ENCODE measurements at places on chromosomes 16 and 17. TPM values are rescaled to one million over a fixed set of nuclear protein-coding genes. Genes with fewer than 3 reads are reported as not detected.

DNA sequence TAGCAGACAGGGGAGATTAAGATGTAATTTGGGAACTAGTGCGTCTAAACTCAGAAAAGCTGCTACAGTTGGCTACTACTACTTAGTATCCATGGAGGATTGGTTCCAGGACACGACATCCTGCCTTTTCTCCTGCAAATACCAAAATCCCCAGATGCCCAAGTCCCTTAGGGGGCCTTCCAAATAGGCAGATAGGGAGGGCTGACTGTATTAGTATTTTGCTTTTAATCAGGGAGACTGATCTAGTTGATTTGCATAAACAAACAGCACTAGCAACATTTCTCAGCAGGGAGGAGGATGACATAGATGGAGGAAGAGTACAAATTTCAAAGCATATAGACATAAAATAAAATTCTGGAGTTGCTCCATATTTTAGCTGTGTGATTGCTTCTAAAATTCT lies 621.6 kb upstream of the GOT2 start:
- DNase-seq, result no peak

DNA sequence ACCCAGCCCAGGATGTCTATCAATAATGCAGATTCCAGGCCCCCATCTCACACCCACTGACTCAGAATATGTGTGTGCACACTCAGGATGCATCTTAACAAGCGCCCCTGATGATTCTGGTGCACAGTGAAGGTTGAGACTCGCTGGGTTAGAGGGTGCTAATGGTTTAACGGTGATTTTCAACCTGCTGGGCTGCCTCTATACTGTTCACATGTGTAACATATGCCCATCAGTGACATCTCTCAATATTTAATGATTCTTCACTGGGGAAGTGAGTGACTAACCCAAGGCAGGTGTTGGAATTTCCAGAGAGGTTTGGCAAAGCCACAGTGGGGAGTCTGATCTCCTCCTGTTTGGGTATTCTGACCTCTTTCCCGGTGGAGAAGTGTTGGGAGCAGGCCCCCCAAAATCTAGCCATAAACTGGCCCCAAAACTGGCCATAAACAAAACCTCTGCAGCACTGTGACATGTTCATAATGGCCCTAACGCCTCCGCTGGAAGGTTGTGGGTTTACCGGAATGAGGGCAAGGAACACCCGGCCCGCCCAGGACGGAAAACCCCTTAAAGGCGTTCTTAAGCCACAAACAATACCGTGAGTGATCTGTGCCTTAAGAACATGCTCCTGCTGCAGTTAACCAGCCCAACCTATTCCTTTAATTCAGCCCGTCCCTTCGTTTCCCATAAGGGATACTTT lies 4.1 kb upstream of the DOC2B start:
- DNase-seq, result no peak

- no peak for DNase-seq
Measured at GRCh38 chr17:52606098-52606497, 447.6 kb upstream of the CA10 start.

- no peak for DNase-seq
Measured at GRCh38 chr17:40022961-40023541, 7.8 kb downstream of the CSF3 start.

DNA sequence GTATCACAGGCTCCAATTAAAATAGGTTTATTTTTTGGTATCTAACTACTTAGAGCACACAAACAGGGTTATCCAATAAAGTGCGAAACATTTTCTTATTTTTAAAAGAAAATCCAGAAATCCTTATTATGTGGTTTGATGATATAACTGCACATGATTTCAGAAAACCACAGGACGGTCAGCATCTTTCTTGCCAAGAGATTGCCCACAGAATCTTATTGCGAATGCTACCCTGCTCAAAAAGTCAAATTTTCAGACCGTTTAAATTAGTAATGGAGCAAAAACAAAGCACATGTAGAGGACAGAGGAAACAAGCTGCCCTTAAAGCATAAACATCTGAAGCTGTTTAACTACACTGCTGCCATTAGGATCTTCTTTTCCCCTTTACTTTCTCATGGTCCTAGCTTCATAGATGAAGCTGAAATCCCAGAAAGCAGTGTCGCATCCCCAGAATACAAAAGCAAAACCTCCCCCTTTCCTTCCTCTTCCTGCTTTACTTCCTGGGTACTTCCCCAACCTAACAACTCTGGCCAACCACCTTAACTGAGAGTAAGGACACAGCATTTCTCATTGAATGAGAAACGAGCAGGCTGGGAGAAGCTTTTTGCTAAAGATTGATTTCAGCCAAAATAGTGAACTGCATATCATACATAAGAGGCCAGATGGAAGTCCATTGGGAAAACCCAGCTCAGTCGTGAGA lies 43.7 kb downstream of the CMTM4 start:
- no peak for DNase-seq

GRCh38 chr16:56855946-56856345 lies 9.1 kb upstream of the SLC12A3 start:
- no peak for DNase-seq

DNA sequence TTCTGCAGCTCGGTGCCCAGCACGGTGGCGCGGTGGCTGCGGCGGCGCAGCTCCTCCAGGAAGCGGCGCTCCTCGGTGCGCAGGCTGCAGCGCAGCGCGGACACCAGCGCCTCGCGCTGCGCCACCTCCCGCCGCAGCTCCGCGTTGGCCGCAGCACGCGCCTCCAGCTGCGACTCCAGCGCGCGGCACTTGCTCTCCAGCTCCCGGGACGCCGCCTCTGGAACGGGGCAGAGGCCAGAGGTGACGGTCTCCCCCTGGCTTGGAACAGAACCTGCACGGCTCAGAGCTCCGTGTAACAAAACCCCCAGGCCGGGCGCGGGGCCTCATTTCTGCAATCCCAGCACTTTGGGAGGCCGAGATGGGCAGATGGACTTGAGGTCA lies 13.2 kb upstream of the CLUH start:
- DNase-seq, result no peak

Gene ITGAX
- total RNA-seq, result 2.5 TPM

GRCh38 chr17:61072648-61073047 lies 327.0 kb upstream of the TBX2 start:
- DNase-seq, result no peak

- DNase-seq, result no peak
Measured at GRCh38 chr17:4362141-4362540, 4.3 kb downstream of the UBE2G1 start.

DNA sequence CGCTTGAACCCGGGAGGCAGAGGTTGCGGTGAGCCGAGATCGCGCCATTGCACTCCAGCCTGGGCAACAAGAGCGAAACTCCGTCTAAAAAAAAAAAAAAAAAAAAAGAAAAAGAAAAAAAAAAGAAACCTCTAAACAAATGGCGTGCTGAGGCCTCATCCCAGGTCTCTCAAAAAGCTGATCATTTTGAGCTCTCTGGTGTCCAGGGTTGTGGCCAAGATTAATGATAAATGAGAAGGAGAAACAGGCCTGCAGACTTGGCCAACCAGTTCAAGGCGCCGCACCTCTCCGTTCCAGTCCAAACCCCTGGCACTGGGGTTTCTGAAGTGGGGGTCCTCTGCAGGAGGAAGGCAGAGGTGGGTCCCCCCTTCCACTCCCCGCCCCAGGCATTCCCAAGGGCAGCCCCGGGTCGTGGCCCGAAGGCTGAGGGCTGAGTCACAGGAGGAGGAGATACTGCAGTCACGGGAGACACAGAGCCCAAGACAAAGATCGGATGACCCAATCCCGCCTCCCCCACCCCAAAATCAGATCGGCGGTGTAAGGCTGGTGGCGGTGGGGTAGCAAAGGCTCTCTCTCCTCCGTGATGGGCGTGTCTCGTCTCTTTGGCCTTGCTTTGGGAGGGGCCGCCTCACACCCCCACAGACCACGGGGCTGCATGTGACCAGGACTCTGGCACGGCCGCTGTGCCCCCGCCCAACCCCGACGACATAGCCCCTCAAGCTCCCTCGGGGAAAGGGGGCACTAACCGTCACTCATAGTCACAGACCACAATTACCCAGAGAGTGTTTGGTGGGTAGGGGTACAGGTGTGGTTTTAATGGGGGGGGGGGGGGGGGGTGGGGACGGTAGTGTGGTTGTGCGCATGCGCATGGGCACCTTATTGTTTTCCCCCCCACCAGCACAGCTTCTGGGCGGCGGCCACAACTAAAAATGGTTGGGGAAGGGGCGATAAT lies 1.1 kb downstream of the VAT1 start:
- DNase-seq, result no peak

- DNase-seq, result no peak
Measured at GRCh38 chr16:3532741-3533140, 31.9 kb downstream of the CLUAP1 start.

DNA sequence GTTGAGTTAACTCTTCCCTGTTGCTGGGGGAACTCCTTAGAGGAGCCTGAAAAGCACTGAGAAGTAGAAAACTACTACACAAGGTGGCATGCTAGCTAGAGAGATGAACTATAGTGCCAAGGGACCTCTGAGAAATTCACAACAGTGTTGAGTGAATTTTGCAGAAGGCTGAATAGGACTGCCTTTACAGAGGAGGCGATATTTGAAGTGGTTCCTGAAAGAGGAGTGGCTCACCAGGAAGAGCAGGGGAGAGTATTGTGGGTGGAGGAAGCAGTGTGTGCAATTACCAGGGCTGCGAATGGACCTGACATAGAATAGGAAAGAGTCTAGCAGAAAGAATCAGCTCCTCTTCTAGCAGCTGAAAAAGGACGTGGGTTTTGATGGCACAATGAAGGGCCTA lies 66.4 kb downstream of the CDK5R1 start:
- DNase-seq, result no peak

Gene CDRT15L2
- total RNA-seq, result not detected

GRCh38 chr17:28554565-28554964 lies 2.1 kb upstream of the UNC119 start:
- no peak for DNase-seq

DNA sequence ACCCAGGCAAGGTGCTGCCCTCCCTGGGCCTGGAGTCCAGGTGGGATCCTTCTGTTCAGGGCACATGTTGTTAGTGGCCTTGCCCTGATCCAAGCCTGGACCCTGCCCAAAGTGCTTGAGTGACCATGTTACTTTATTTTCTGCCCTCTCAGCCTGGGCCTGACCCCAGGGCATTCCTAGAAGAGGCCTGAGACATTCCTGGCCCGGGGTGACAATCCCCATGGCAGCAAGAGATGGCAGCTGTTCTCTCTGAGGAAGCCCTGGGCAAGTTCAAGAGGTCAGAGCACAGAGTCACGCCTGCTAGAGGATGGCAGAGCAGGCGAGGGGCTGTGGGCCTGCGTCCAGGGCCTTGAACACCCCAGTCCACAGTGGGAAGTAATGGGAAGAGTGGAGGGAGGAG lies 5.0 kb downstream of the CDH16 start:
- no peak for DNase-seq

- DNase-seq, result no peak
Measured at GRCh38 chr17:48610282-48611211, at the start of gene HOXB7. Gene HOXB7, minus strand, starts transcription at chr17:48611017. Its CDS starts 99 bp downstream, at chr17:48610918.

- no peak for DNase-seq
Measured at GRCh38 chr17:82565551-82565950, 46.0 kb downstream of the FOXK2 start.
